ENCODE measurements at places on chromosomes 4 and X. TPM values are rescaled to one million over a fixed set of nuclear protein-coding genes. Genes with fewer than 3 reads are reported as not detected.

GRCh38 chr4:77699731-77700210, 94.2 kb downstream of the CXCL13 start:
- DNase-seq, result peak; percentile 22

DNA sequence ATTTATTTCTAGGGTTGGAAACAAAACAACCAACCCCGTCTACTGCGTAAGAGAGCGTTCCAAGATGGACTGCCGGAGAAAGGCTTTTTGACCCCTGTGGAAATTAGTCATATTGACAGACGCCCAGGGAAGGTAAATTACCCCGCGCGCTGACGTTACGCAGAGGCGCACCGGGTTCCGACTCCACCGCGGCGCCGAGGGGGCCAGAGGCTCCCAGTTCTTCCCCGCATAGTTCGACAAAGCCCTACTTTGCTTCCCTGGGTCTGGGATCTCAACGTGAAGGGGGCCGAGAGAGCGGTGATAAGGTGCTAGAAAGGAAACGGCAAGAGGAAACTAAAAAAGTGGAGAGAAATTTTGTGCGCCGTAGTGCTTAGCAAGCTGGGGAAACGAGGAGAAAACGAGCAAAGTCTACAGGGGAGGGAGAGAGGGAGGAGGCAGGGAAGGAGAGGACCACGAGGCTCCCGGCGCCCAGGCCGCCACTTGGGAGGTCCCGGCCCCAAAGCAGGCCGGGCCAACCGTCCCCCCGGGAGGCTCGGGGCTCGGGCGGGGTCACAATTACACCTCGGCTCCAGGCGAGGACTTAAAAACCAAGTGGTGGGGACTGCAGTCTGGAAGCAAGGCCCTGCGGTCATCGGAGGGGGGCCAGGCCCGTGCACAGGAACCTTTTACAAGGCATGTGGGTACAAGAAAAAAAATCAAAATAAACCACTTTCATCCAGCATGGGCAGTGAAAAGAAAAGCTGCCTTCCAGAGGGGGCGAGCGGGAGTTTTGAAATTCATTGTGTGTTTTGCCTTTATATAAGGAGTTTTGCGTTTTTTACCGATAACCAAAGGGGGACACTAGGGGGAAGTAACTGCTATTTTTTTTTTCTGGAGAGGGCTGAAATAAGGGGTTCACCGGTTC, 13.2 kb downstream of the HAND2 start:
- no peak for DNase-seq

DNA sequence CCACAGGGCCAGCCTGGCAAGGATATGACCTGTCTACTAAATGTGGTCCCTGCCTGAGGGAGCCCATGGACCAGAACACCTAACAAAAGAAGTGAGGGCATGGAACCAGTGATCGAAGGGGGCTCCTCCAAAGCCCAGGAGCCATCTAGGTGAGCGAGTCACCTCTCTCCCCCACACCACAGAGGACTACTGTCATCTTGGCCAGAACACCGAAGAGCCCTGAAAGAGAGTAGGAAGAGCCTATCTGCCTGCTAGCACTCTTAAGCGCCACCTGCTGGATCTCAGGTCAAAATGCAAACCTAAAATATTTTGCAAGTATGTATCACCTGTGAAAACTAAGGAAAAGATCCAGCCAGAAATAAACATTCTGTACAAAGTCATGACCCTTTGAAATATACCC, 137.9 kb upstream of the ZXDB start:
- no peak for DNase-seq

DNA sequence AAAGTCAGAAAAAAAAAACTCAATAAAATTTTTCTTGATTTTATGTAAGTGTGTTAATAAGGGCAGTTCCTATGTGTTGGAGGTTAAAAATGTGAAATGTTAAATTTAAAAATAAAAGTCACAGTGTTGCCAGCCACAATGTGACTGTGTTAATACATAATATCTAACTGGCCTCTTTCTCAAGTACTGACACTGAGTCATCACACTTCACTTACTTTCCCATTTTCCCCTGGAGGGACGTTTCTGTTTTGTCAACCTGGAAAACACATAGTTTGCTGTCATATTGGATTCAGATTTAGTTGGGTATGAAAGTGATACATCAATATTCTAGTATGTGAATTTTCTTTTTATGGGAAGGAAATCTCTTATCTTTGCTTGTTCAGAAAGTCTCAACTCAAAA, 46.4 kb downstream of the ARHGEF38 start:
- no peak for DNase-seq

GRCh38 chr4:141686879-141687278, 50.5 kb downstream of the IL15 start:
- peak; percentile 58 for DNase-seq

DNA sequence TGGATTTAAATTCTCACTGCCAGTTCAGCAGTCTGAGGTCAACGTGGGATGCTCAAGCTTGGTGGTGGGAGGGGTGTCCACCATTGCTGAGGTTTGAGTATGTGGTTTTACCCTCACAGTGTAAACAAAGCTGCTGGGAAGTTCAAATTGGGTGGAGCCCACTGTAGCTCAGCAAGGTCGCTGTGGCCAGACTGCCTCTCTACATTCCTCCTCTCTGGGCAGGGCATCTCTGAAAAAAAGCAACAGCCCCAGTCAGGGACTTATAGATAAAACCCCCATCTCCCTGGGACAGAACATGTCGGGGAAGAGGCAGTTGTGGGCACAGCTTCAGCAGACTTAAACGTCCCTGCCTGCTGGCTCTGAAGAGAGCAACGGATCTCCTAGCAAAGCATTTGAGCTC, 14.9 kb upstream of the RRAGB start:
- DNase-seq, result no peak

DNA sequence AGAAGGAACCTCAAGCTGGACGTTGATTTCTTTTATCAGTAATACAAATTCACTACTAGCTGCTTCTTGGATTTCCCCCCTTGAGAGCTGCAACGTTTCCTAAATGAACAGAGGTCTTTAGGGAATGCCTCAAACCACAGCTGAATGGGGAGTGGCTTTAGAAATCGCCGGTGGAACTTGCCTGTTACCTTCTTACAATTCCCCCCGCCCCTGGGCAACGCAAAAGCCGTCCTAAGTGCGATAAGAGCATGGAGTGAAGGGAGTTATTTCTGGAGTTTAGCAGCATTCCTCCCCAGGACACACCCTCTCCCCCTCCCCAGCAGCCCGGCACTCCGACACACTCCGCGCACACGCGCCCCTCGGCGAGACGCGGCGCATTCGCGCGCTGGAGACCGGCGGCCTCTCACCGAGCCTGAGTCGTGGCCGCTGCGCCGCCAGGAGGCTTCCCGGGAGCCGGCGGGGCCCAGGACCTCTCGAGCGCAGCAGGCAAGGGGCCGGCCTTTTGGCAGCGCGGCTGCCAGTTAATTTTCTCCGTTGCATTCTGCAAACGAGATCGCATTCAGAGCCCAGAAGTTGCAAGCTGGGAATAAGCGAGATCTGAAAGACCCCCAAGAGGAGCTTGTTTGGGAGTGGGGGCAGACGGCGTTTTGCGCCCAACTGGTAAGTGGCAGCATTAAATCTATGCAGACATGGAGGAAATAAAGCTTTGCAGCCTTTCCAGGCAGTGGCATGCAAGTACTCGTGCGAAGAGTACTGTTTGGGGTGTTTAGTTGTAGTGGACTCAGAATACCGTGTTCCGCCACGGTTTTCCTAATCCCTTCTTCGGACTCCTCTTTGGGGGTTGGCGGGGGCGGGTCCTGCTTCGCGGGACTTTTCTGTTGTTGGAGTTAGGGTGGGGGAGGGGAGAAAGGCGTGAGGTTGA, 134.7 kb downstream of the PALLD start:
- DNase-seq, result no peak

GRCh38 chr4:80361329-80361900, 25.9 kb downstream of the CFAP299 start:
- DNase-seq, result no peak

DNA sequence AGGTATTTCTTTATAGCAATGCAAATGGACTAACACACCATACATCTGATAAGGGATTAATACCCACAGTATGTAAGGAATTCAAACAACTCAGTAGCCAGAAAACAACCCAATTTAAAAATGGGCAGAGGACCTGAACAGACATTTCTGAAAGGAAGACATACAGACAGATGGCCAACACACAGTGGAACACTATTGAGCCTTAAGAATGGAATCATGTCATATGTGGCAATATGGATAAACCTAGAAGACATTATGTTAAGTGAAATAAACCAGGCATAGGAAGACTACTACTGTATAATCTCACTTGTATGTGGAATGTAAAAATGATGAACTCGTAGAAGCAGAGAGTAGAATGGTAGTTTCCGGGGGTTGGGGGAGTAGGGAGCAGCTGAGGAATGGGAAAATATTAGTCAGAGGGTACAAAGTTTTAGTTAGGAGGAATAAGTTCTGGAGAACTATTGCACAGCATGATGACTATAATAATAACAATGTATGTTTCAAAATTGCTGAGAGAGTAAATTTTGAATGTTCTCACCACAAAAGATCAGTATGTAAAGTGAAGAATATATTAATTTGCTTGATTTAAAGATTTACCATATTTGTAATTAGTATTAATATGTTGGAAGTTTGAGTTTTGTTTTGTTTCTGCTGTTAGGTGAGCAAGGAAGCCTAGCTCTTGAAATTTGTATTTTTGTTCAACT, 25.2 kb downstream of the WDR44 start:
- no peak for DNase-seq

DNA sequence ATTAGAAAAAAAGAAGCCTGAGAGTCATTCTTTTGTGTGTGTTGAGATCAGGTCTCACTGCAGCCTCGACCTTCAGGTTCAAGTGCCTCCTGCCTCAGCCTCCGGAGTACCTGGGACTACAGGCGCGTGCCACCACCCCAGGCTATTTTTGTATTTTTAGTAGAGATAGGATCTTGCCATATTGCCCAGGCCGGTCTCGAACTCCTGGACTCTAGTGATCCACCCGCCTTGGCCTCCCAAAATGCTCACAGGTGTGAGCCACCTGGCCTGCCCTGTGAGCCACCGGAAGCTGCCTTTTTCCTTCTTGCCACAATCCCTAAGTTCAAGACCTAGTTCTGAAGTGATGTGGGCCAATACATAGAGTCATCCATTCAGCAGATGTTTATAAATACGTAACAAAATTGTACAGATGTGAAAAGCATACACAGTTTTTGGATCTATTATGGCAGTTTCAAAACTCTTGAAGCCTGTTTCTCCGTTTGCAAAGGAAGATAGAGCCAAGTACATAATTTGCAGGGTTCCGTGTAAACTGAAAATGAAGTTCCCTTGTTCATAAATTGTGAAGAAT, 536 bp upstream of the CTSO start:
- DNase-seq, result no peak

GRCh38 chrX:6968231-6968630, 179.3 kb upstream of the STS start:
- no peak for DNase-seq

- DNase-seq, result no peak
Measured at GRCh38 chr4:15148199-15148598, 145.9 kb downstream of the CPEB2 start.

- DNase-seq, result no peak
Measured at GRCh38 chr4:4919927-4920326, 60.5 kb downstream of the MSX1 start.

DNA sequence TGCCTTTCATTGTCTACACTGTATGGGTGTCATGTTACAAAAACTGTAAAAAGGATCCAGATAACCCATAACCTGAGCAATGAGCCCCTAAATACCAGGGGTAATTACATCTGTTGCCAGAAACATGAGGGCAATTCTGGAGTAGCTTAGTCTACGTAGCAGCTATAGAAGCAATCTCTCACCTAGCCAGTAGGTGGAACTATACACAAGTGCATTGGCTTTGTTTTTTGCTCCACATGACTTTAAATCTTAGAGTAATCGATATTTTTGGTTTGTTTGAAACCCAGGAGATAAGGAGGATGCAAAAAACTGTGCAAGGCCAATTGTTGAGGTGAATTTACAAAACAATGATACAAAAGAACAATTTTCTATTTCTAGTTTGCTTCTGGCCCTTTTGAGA, 57.5 kb downstream of the GPR82 start:
- no peak for DNase-seq

DNA sequence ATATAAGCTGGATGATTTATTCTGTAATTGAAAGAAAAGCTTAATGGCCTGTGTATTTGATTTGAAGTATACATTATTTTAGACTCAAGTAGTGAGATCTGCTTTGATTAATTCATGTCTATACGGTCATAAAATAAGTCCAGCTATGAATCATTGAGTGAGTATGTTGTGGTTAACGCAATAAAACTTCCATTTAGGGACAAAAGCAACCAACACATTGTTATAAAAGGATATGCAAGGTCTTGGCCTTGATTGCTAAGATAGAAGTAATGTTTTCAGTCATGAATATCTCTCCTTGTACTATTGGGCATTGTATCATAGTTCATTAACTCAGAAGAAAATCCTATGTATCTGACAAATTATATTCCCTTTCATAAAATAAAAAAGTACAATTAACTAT, 162.1 kb downstream of the EPHA5 start:
- peak; percentile 36 for DNase-seq

DNA sequence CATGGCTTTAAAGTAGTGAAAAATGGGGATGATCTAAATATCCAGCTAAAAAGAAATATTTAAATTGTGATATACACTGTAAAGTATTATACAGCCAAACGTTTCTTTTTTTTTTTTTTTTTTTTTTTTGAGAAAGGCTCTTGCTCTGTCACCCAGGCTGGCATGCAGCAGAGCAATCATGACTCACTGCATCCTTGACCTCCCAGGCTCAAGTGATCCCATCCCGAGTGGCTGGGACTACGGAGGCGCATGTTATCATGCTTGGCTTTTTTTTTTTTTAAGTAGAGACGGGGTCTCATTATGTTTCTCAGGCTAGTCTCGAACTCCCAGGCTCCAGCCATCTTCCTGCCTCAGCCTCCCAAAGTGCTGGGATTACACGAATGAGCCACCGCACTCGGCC, 17.1 kb downstream of the SMIM14 start:
- no peak for DNase-seq

DNA sequence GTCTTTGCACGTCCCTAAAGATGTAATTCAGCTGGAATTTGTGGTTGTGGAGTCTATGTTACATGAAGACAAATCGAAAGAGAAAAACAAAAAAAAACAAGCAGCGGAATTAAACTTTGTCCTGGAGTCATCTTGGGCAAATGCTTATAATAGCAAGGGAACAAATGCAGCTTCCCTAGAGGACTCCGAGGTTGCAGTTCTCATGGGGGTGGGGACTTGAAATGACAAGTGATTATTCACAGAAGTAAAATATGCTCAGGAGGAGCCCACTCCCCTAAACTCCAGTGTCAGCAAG, 362.4 kb downstream of the ARHGAP24 start:
- no peak for DNase-seq

GRCh38 chr4:182878633-182879495, 38.3 kb downstream of the DCTD start:
- DNase-seq, result no peak

GRCh38 chrX:135295238-135295943, 13.9 kb upstream of the ETDC start:
- DNase-seq, result no peak

- DNase-seq, result no peak
Measured at GRCh38 chr4:75718529-75718928, 5.8 kb upstream of the USO1 start.

- DNase-seq, result no peak
Measured at GRCh38 chr4:36321176-36321575, 39.8 kb downstream of the DTHD1 start.

The MND1 gene
- 0.82 TPM for total RNA-seq

The PRPS1 gene
- total RNA-seq, result 27.9 TPM

The TMEM35A gene
- total RNA-seq, result 8.1 TPM

The GSPT2 gene
- 7.2 TPM for total RNA-seq

The EFHC2 gene
- total RNA-seq, result 0.10 TPM

The RTL3 gene
- total RNA-seq, result 0.18 TPM

The PNMA5 gene
- total RNA-seq, result not detected

The RPS6KA3 gene
- 91.6 TPM for total RNA-seq

The CHRDL1 gene
- 4.0 TPM for total RNA-seq

The CCDC149 gene
- 7.7 TPM for total RNA-seq

The TCEAL2 gene
- total RNA-seq, result not detected

The ATP8A1 gene
- total RNA-seq, result 9.7 TPM

The FAM236C gene
- not detected for total RNA-seq

The GRXCR1 gene
- not detected for total RNA-seq

The MFAP3L gene
- 1.6 TPM for total RNA-seq
